ENCODE measurements at places on chromosomes 16 and 17.

- no peak for DNase-seq
Measured at GRCh38 chr16:57245472-57246113, 534 bp downstream of the ARL2BP start.

GRCh38 chr17:61942085-61942484 lies 14.3 kb upstream of the INTS2 start:
- no peak for DNase-seq

- no peak for DNase-seq
Measured at GRCh38 chr16:51312363-51313150, 161.5 kb upstream of the SALL1 start.

GRCh38 chr17:72244494-72244893 lies 123.7 kb downstream of the SOX9 start:
- DNase-seq, result no peak

DNA sequence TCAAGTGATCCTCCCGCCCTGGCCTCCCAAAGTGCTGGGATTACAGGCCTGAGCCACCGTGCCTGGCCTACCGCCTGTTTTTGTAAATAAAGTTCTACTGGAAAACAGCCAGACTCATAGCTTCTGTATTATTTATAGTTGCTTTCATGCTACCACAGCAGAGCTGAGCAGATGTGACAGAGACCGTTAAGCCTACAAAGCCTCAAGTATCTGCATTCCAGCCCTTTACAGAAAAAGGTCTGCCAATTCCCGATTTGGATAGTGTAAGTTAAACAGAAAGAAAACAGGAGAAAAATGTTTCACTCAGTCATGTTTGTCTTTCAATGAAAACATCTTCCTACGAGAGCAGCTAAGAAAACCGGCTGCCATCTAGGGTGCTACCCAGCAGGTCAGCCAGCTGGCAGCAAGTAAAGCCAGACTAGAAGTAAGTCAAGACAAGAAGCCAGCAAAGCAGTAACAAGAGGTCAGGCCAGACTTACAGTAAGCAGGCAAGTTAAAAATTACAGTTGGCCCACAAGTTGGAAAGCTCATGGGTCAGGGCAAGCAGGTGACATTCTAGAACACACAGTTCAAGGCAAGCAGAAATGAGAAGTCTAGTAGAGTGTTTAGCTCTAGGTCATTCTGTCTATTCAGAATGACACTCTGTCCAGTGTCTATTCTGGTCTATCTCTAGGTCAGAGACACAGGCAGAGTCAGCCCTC lies 17.7 kb downstream of the NCBP3 start:
- DNase-seq, result no peak

GRCh38 chr17:29107084-29107483 lies 64.1 kb downstream of the PIPOX start:
- no peak for DNase-seq

DNA sequence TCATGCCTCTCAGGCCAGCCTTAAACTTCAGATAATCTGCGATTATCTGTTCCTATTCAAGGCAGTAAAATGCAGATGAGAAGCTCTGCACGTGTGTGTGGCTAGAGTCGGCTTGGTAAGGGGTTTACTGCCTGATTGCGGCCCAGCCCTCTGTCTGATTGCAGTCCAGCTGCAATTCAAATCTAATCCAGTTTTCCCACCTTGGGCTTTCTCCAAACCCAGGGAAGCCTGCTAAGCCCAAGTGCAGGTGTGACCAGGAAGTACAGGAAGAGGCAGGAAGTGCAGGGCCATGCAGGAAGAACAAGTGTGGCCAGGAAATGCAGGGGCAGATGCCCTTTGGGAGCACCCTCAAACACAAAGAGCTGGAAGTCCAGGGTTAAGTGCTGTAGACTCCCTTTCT lies 314.9 kb downstream of the CEP112 start:
- DNase-seq, result no peak

- DNase-seq, result no peak
Measured at GRCh38 chr17:29789196-29790170, 140.5 kb downstream of the SSH2 start.

DNA sequence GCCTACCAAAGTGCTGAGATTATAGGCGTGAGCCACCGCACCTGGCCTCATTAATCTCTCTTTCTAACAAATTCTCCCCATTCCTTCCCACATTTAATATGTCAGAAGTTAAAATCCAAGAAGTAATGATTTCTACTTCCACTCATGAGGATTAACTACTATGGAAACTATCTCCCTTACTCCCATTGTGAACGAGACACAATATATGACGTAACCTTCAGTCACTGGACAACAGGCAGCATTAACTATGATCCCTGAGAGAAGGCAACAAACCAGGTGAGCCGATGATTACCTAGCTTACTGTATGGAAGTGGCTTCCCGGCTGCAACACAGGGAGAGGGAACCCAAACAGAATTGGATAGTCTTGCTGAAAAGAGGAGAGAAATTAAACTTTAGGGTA lies 20.0 kb downstream of the GLG1 start:
- no peak for DNase-seq

DNA sequence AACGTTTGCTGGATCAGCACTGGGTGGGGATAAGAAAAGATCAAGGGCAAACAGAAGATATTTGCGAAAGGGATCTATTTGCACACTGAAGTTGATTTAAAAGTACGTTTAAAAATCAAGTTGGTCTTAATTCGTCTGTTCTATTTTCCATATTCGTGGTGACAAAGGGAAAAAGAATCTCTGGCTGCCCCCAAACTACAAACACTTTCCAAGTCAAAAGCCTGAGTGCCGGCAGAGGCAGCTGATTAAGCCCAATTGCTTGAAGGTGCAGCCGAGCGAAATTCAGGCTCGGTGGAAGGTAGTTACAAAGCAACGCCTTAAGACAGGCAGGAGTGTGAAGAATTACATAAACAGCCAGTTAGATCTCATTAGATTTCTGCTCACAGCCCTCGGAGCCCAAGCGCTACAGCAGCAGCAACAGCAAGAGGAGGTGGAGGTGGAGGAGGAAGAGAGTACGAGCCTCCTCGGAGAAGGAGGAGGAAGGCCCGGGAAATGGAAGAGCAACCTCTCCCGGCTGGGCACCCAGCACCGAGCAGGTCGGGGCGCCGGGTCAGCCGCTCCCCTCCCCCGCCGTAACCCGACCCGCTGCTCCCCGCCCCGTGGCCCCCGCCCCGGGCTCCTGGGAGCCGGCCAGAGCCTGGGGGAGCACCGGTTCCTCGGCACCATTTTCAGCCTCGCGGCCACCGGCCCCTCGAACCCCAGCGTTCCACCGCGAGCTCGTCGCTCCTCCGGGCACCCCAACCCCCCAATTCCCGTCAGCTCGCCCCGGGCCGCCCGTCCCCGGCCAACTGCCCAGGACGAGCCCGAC lies 890 bp downstream of the TOB1 start:
- peak; percentile 42 for DNase-seq

DNA sequence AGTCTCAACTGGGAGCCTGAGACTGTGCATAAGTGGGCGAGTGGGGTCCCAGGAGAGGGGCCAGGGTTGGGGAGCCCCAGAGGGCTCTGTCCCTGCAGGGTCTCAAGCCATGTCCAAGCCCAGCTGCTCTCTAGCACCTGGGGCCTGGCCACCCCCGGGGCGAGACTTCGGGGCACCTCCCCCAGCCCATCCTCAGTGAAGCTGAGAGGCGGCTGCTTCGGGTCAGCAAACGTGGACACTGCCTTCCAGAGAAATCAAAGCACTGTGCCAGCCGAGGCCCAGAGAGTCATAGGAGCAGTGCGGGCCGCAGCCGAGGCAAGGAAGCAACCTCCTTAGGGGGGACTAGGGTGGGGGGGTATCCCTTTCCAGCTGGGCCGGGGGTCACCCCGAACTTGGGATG lies 77.5 kb downstream of the ENGASE start:
- DNase-seq, result no peak

DNA sequence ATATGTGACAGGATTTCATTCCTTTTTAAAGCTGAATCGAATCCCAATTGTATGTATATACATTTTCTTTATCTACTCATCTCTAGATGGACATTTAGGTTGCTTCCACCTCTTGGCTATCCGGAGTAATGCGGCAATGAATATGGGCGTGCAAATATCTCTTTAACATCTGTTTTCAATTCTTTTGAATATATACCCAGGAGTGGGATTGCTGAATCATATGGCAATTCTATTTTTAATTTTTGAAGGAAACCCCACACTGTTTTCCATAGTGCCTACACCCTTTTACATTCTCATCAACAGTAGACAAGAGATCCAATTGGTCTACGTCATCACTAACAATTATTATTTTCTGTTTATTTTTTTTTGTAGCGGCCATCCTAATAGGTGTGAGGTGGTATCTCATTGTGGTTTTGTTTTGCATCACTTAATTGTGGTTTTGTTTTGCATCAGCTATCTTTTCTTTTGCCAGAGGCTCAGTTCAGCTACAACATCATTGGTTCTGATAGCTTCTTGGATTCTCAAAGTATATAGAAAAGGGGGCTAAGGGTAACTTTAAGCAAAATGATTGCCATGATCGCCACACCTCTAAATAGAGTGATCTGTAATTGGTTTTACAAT lies 25.6 kb upstream of the MAP2K6 start:
- DNase-seq, result no peak

- DNase-seq, result peak; percentile 7
Measured at GRCh38 chr17:73901661-73902415, 257.6 kb upstream of the SDK2 start.

GRCh38 chr16:79632289-79632688 lies 31.8 kb upstream of the MAF start:
- no peak for DNase-seq

DNA sequence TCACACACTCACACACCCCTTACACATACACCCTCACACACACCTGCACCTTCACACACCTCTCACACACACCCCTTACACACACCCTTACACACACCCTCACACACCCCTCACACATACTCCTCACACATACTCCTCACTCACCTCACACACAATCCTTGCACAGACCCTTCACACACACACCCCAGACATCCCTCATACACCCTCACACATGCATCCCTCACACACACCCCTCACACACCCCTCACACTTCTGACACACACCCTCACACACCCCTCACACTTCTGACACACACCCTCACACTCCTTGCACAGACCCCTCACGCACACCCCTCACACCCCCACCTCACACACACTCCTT lies 23.9 kb downstream of the C17orf67 start:
- no peak for DNase-seq

DNA sequence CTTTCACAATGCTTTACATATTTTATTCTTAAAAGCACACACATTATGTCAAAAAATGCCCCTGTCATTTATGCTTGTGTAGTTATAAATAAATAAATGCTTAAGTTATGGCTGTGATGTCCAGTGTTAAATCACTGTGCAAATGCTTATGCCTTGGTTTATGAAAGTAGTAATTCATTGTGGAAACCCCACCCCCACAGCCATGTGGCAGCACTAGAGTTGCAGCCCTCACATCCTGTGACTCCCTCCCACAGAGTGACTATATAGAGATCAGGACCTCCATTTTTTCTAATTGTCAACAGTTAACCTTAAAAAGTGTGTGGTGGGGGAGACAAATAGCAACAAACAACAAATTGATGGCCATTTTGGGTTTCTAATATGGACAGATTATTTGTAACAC lies 2.4 kb downstream of the SKAP1 start:
- DNase-seq, result peak; percentile 79

- DNase-seq, result no peak
Measured at GRCh38 chr16:78694414-78694813, 595.0 kb downstream of the WWOX start.

GRCh38 chr16:2208308-2208707 lies 2.4 kb downstream of the BRICD5 start:
- no peak for DNase-seq

DNA sequence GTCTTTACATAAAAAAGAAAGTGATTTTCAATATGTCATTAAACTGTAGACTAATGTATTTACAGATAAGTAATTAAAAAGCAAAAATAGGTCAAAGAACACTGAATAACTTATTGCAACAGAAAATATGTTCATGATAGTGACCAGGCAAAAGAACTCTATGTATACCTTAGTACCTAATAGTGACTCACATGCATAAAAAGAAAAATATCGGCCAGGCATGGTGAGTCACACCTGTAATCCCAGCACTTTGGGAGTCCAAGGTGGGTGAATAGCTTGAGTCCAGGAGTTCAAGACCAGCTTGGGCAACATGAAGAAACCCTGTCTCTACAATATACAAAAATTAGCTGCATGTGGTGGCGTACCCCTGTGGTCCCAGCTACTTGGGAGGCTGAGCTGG lies 33.0 kb upstream of the TOM1L1 start:
- no peak for DNase-seq

- DNase-seq, result no peak
Measured at GRCh38 chr17:32191306-32191705, 49.0 kb downstream of the RHOT1 start.

- no peak for DNase-seq
Measured at GRCh38 chr17:30821871-30822723, 2.4 kb downstream of the CRLF3 start.
